ENCODE measurements at places on chromosomes 7 and 10.

DNA sequence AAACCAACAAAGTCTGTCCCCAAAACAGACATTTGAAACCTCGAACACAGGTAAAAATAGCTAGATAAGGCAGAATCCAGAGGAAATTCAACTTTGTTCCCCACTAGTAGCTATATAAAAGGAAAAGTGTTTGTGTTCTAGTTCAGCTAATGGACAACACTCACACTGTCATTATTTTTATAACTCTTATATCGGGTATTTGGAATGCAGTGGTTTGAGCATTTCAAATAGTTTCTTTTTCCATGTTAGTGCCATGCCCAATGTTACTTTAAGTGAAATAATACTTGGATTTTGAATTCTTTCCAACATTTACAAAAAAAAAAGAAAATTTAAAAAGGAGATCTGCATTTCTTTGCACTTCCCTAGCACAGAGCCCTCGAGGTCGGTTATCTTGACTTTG lies 213.6 kb downstream of the DOCK4 start:
- DNase-seq: no peak

DNA sequence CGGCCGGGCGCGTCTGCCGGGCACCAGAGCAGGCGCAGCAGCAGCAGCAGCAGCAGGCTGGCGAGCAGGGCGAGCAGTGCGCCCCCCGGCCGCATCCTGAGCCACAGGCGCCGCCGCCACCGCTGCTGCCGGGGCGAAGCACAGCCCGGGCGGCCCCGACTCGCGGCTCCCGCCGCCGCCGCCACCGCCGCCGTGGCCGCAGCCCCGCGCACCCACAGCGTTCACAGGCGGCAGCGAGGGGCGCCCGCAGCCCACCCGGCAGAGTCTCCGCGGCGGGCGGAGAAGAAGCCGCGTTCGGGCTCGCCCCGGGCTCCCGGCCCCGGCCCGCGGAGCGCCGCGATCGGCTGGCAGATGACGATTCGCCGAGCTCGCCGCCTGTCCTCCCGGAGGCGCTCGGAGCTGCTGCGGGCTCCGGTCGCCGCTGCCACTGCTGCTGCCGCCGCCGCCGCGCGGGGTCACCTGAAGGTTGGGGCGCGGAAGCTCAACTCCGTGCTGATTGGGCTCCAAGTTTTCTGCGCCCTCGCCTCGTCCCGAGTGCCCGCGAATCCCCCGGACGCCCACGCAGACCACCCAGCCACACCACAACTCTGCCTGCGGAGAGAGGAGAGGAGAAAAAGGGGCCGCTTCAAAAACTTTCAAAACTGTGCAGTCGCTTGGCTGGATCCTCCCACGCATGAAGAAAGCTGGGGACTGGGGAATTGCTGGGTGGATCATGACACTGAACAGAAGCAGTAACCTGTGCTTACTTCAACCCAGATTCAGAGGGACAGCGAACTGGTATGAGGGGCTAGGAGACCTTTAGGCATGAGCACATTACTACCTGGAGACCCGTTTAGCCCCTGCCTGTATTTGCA lies at the start of gene ST8SIA6:
ST8SIA6 (minus strand) TSS at position 435 of the 854 bp plus-strand sequence; CDS start at position 95, 340 bp downstream.
- DNase-seq: peak; percentile 21

- no peak for DNase-seq
Measured at GRCh38 chr10:19889256-19889655, 73.0 kb downstream of the PLXDC2 start.

DNA sequence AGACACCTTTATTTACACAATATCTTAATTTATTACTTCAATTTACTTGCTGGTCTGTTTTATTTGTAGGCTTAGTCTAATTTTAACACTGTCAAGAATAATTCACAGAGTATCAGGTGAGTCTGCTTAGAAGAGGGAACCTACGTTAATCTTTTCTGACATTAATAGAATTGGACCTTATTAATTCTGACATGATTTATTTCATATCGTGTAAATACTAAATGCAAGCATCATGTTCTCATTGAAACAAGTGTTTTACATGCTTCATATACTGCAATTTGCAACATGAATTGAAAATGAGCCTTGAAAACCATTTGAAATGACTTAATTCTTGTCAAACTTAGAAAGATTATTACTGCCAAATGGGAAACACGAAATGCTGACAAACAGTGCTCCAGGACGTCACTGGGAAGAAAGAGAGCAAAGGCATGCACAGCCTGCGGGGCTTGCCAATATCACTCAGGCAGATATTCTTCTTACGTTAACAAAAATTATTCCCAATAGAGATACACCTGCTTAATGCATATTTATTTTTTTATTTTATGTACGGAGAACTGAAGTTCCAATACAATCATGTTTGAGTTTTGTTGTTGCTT lies 282.0 kb upstream of the AKR1E2 start:
- no peak for DNase-seq

- no peak for DNase-seq
Measured at GRCh38 chr10:79446758-79447084, 1.3 kb upstream of the ZCCHC24 start.

GRCh38 chr10:115092555-115093285 lies 445 bp upstream of the ATRNL1 start:
- DNase-seq: no peak

- no peak for DNase-seq
Measured at GRCh38 chr10:72263613-72264241, 10.0 kb upstream of the DDIT4 start.

GRCh38 chr7:90005836-90006235 lies 148.4 kb upstream of the STEAP1 start:
- no peak for DNase-seq

DNA sequence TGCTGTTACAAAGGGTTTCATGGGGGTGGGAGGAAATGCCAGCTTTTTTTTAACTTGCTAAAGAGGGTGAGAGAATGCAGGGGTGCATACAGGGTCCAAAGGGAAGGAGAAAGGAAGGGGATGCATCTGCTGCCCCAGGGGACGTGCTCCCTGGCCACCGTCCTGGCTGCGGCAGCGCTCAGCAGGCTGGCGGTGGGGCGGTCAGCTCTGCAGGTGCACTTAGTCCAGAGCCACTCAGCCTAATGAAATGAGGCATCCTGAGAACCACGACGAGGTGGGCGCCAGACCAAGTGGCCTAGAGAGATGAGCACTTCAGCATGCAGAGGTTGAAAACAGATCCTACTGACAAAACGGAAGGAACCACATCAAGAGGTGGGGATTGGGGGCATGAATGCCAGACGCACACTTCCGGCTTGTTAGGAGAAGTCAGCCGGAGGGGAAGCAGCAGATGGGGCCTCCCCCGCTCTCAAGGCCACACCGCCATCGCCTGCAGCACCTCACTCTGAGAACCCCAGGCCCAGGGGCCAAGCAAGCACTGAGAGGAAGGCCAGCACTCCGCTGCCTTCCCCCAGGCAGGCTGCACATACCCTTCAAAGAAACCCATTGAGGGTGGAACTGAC lies 94.5 kb downstream of the MAD1L1 start:
- DNase-seq: peak; percentile 2

DNA sequence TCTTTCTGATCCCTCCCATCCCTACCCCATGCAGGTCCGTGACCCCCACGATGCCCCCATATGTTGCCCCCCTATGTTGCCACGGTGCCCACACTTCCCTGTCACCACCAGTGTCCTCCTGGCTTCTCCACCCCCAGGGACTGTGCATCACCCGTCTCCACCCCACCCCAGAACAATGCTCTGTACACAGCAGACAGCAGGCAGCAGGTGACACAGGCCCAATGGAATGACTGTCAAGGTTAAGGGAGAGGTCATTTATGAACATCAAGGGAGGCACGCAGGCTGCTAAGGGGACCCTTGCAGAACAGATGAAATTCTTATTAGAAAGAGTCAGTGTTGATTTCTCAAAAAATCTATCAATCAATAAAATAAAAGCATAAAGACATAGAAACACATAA lies 71.5 kb downstream of the PARP12 start:
- DNase-seq: no peak

DNA sequence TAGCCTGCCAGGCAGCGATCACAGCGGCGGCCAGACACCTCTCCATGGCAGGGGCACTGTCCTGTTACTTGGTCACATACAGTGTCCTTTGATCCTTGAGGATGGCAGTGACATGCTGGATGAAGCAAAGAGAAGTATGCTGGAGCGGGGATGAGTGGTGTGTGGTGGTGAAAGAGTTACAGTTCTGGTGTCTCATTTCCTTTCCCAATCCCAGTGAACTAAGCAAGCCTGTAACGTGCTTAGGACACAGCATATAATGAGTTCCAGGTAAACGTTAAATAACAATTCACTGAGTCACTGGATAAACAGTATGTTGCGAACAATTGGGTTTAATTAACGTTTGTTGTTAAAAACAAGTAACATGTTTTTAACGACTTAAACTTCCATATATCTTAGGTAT lies 63.5 kb upstream of the LAMB1 start:
- DNase-seq: no peak

DNA sequence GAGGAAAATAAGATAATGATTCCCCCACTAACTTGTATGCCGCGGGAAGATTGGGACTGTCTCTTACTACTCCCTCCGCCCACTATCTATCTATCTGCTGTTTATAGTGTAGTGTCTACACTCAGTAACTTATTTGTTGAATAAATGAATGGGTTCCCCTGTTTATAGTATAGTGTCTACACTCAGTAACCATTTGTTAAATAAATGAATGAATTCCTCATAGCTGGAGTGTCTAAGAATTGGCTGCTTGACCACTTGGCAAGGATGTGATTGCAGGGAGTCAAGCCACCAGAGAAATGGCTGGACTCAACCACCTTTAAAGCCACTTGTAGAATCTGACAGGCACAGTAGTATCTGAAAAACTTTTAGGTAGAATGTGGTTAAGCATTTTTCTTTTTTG lies 147.1 kb downstream of the TRIL start:
- DNase-seq: no peak

DNA sequence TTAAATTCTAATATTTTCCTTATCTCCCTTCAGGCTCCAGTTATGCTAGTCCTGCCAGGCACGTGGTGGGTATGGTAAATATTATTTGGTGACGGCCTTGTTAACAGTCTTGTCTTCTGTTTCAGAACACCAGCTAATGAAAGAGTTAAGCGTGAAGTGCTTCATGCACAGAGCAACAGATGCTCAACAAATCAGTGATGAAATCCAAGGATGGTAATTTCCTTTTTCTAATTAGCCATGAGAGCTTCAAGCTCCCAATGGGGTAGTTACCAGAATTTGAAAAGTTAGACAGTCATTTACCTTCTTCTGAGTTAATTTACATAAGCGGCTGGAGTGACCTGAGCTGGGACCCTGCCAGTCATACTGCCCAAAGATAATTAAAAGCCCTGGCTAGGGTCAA lies 1.9 kb upstream of the OTUD1 start:
- no peak for DNase-seq

- DNase-seq: no peak
Measured at GRCh38 chr10:25125201-25125611, 49.6 kb upstream of the GPR158 start.

DNA sequence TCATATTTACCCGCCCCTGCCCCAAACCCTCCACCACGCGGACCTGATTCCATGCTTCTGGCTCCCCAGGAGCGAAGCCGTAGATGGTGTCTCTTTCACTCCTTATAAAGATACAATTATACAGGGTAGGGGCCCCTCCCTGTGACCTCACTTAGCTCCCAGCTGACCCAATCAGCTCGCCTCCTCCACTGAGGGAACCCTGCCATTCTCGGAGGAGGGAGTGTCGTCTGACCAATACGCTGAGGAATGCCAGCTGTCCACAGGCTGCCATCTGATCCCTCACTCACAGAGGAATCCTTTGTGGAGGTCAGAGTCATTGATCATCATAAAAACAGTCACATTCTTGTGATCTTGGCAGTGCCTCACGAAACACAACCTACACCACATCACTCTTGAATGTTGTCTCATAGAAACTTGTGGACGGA lies 67.5 kb upstream of the INSIG1 start:
- DNase-seq: no peak

DNA sequence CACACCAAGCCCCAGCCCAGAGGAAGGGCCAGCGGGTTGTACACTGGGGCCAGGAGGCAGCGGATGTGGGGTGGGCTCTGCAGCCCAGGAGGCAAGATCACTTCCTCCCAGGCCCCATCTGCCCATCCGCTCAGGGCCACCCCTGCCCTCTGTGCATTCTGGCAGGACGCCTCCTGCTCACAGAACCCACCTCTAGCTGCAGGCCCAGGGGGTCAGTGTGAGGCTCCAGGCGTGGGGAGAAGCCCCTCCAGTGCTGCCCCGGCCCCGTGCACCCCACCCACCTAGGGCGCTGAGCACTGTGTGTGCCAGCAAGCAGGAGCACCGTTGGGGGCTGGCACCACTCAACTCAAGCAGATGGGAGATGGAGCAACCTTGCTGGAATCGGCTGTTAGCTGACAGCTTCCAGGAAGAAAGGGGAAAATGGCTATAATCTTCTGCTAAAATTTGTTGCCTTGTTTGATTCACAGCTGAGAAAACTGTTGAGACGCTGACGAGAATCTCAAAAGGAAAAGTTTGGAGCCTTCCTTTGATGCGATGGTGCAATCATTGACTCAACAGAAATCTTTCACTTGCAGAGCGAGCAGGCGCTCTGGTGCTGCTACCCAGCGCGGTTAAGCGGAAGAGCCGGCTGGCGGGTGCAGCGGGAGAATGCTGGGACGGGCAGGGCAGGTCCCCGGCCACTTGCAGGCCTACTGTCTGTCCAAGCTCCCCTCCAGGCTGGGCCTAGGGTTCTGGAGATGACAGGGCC lies 276.1 kb downstream of the ELFN1 start:
- no peak for DNase-seq

DNA sequence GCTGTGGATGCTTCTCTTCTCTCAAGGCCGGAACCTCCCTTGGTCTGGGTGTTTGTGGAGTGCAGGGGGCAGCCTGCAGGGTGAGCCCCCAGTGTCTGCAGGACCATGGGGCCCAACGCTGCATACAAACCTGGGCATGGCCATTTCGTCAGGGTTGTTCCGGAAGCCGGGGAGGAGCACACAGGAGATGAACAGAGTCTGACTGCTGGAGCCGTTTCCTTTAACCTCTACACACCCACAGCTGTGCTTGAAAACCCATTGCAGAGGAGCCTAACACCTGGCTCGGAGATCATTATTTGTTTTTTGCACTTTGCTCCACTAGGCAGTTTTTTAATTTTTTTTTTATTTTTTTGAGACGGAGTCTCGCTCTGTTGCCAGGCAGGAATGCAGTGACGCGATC lies 167.6 kb upstream of the INSYN2A start:
- DNase-seq: no peak

GRCh38 chr7:80641548-80641947 lies 3.1 kb downstream of the CD36 start:
- DNase-seq: no peak

GRCh38 chr10:12382157-12382548 lies 32.8 kb downstream of the CAMK1D start:
- no peak for DNase-seq
